NCI-H187 treated with DMSO at 0.1 percent for 48 hours (cell line): ENCODE measurements at places on chromosomes 4 and X.

DNA sequence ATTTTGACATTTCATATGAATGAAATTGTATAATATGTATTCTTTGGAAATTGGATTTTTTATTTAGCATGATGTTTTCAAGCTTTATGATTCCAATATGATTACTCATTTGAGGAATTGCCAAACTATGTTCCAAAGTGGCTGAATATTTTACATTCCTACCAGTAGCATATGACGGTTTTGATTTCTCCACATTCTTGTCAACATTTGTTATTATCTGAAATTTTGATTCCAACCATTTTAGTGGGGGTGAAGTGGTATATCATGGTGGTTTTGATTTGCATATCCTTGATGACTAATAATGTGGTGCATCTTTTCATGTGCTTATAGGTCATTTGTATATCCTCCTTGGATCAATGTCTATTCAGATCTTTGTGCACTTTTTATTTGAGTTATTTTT lies 2.6 kb upstream of the BEX1 start:
- DNase-seq: no peak

GRCh38 chrX:9913146-9913433 lies 54.1 kb upstream of the CLDN34 start:
- DNase-seq: no peak

- DNase-seq: no peak
Measured at GRCh38 chr4:151955721-151956380, 195.0 kb upstream of the GATB start.

DNA sequence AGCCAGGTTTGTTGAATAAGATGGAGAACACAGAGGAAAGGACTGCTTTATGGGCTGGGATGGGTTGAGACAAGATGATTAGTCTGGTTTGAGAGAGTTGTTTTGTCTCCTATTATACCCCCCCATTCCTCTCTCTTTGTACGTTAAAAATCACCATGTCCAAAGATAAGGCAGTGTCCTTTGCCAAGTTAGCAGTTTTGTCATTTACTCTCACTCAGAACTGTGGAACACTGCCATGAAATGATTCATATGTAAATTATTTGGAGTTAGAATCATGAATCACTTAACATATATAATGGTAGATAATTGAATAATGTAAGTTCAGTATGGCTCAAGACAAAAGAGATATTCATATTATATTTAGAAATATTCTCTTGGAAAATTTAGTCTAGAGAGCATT lies 151.3 kb downstream of the DCLK2 start:
- DNase-seq: no peak

DNA sequence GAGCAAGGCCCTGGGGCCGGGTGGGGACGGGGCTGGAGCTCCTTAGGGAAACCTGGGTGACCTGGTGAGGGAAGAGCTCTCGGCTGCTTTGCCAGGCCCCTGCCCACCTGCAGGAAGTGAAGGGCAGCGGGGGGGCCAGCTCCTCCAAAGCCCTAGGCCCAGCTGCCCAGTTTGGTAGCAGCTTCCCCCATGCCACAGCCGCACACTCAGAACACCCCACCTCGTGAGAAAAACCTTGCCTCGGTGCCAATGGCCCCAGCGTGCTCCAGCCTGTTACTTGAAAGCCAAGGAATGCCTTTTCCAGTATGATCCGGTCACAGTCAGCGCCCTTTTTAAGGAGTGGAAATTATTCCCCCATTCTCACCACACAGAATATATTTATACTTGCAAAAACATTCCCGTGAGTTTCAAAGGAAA lies 38.3 kb downstream of the ACOX3 start:
- no peak for DNase-seq

DNA sequence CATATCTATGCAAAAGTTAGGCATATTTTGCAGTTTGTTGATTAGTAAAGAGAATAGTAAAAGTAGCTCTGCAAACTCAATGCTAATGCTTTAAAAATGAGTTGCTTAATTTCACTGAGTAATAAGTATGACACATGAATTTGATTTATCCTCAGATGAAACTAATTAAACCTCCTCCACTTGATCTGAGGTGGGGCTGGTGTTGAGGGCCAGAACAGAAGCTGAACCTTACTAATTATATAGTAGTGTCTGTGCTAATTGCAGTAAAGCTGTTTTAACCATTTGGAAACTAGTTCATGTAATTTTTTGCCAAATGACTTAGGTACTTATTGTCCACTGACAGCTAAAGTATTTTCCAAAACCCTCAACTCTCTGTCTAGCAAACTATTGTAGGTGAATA lies 7.7 kb upstream of the PGAM4 start:
- DNase-seq: no peak

DNA sequence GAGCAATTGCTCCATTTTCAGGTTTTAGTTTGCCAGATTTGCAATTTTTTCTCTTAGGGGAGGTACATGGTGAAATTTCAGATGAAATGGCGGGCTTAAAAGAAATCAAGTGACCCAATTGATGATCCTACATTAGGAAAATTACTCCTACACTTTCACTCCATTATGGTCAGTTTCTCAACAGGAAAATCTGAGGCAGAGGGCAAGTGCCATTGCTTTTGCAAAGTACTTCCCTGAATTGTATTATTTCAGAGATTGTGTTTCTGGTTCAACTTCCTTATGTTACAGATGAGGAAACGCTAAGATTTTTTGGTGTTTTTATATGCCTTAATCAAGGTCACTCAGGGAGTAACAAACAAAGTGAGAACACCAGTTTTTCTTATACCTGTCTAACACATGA lies 302.2 kb downstream of the ARAP2 start:
- DNase-seq: no peak

DNA sequence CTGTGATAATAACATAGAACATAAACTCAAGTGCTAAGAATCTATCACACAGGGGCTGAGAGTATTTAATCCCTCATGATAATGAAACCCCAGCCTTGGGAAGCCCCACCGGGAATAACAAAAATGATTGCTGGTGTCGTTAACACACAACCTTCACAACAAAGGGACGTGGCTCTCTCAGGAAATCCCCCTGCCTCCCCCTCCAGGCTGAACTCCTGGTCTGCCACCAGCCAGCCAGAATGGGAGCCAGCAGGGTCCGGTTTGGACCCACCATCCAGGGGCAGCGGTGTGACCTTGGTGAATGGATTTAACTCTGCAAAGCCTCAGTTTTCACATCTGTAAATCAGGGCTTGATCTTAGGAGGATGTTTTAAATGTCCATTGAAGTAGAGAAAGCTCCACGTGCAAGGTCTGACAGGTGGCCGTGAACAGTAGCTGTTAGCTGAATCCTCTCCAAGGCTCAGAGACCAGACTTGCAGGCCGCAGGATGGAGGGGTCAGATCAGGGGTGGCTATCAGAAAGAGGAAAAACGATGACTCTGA lies 46.5 kb downstream of the ABLIM2 start:
- DNase-seq: no peak

DNA sequence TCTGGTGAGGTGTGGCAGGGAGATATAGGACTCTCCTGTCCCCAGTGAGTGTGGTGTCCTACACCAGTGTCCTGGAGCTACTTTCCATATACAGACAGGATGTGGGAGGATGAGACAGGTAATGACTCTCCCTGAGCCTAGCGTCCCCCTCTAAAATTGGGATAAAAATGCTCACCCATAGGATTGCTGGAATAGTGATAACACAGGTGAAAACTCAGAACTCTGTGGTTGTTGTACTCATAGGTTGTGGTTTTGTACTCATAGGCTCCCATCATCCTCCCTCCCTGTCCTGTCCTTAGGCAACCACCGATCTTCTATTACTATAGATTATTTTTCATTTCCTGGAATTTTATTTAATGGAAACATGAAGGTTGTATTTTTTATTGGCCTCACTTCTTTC lies 60.7 kb upstream of the NXF3 start:
- no peak for DNase-seq

GRCh38 chr4:106495476-106495875 lies 126.9 kb upstream of the GIMD1 start:
- DNase-seq: no peak

DNA sequence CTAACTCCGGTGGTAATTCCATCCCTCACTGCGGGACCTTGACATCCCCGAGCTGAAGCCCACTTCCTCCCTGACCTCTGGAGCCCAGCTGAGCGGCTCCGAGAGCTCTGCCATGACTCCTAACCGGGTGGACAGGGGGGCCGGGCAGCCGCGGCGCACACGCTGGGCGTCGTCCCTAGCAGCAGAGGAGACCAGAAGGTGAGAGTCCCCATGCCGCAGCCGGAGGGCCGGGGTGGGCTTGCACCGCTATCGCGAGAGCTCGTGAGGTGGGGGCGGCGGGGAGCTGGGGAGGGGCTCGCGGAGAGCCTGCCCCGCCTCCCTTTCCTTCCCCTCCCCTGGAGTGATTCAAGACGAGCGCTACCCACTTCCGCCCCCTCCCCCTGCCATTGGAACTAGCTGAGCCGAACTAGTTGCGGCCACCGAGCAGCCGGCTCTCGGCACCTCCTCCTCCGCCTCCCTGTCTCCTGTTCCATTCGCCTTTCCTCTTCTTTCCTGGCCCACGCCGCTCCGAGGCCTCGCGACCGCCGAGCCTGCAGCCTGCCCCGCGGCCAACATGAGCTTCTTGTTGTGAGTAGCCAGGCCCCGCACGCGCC lies at the start of gene MOB1B:
Gene MOB1B, plus strand, starts transcription at position 386 of the 593 bp plus-strand sequence. Its CDS starts 168 bp downstream, at position 554.
- DNase-seq: peak; percentile 63

DNA sequence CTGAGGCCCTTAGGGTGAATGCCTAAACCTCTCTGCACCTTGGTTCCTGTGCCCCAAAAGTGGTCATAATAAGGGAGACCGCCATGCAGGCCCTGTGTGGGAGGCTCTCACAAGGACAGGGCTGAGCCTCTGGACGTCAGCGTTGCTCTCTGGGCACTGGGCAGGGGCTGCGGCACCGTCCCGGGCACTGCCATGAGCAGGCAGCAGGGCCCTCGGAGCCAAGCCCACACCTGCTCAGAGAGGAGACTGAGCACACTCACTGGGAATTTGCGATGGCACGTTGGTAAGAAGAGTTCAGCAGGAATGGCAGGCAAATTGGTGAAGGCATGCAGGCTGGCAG lies 123.4 kb downstream of the HMX1 start:
- no peak for DNase-seq

DNA sequence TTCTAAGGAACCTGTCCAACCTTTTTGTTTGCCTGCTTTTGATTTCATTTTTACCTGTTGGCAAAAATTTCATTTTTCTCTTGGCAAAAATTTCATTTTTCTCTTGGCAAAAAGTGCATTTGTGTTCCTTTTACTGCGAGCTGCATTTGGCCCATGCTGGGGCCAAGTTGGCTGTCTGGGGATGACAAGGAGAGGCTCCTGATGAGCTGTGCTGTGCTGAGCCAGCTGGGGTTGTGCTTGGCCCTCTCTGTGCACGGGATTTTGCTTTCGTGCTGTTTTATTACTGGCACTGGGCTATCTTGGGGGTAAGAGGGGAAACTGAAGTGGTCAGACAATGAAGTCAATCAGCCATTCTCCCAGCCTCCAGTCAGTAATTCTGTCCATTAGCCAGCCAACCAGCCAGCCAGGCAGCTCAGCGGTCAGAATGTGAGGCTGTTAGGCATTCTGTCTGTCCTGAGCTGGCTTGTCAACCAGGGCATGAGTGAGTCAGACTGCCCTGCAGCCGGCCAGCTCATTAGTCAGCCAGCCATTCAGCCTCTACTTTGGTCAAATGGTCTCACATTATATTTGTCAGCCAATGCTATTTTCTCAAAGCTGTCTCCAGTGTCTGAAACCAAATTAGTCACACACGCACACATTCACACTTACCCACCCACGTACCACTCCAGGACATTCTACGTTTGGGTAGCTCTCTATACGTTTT lies 56.9 kb upstream of the PRPS1 start:
- no peak for DNase-seq

DNA sequence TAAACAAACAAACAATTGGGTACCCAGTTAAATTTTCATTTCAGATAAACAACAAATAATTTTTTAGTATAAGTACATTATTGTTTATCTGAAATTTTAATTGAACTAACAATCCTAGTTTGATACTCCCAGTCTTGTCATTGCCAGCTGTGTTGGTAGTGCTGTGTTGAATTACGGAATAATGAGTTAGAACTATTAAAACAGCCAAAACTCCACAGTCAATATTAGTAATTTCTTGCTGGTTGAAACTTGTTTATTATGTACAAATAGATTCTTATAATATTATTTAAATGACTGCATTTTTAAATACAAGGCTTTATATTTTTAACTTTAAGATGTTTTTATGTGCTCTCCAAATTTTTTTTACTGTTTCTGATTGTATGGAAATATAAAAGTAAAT lies 2.9 kb downstream of the CXCL8 start:
- DNase-seq: no peak

GRCh38 chrX:154018518-154019060 lies 1.1 kb downstream of the IRAK1 start:
- DNase-seq: no peak

- DNase-seq: no peak
Measured at GRCh38 chr4:181020456-181020855, 1222.7 kb upstream of the TENM3 start.

GRCh38 chr4:10947898-10948297 lies 263.3 kb upstream of the CLNK start:
- no peak for DNase-seq

- DNase-seq: no peak
Measured at GRCh38 chrX:16210061-16210460, 42.8 kb downstream of the MAGEB17 start.

- no peak for DNase-seq
Measured at GRCh38 chr4:23889391-23889790, 456 bp downstream of the PPARGC1A start.

GRCh38 chr4:142874684-142875083 lies 28.6 kb upstream of the INPP4B start:
- DNase-seq: no peak

DNA sequence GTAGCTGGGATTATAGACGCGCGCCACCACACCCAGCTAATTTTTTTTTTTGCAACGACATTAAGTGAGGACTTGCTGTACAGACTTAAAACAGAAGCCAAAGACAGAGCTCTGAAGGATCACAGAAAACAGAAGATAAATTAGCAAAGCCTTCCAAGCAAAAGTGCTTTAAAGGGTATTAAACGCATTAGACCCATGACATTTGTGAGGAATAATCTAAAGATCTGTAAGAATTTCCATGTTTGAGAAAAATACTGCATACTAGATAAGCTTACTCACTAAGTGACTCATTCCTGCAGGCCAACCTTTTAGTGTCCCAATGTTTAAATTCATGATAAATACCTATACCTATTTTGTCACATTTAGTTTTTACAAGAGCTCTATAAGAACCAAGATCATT lies 27.4 kb downstream of the SMARCA1 start:
- DNase-seq: no peak

DNA sequence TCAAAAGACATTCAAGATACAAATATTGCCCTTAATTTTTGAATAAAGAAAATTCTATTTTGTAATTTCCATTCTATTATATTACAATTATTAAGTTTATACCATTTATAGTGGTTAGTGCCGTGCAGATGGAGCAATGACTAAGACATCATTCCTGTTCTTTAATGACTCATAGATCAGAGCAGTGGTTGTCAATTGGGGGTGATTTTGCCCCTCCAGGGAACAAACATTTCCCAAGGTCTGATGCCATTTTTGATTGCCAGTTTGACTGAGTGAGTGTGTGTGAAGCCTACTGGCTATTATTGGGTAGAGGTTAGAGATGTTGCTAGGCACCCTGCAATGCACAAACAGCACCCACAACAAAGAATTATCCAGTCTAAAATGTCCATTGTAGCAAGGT lies 97.9 kb upstream of the DDIT4L start:
- DNase-seq: no peak
